Activated T-helper 1 cell treated with anti-CD3 and anti-CD28 coated beads, Interleukin-2, amount 50 U/mL, for 16 hours (primary cell): ENCODE measurements at places on chromosomes 2 and 18.

DNA sequence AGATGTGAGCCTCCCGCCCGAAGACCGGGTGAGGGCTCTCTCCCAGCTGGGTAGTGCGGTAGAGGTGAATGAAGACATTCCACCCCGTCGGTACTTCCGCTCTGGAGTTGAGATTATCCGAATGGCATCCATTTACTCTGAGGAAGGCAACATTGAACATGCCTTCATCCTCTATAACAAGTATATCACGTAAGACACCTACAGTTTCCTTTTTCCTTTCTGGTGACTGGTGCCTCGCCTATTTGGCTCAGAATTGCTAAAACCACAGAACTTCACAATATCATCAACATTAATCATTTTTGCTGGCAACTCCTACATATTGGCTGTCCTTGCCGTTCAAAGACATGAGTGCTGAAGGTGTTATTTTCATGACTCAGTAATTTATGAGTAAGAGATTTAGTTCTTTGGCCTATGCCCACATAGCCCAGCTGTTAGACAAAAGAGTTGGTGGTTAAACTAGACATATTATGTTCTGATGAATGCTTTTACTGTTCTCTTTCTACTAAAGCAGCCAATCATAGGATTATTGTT is 2.2 kb downstream of the STAMBP start:
- no peak for DNase-seq

GRCh38 chr18:3983351-3983969 is 471.6 kb downstream of the DLGAP1 start:
- no peak for DNase-seq

DNA sequence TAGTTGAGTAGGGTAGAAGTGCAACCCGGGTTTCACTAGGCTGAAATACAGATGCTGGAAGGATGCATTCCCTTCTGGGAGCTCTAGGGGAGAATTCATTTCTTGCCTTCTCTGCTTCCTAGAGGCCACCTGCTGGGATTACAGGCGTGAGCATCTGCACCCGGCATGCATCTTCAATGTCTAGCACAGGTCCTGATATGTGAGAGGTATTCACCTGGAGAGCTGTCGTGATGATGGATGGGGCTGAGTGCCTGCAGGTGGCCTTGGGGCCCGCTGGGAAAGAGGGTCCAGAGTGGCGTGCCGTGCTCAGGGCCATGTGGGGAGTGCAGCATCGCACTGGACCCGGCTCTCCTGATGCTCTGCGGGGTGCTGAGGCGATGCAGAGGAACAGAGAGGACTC is 6.6 kb upstream of the NTSR2 start:
- DNase-seq: no peak

GRCh38 chr2:174038462-174038861 is 73.3 kb upstream of the SP3 start:
- no peak for DNase-seq
